ENCODE measurements at places on chromosomes 5 and 9.

DNA sequence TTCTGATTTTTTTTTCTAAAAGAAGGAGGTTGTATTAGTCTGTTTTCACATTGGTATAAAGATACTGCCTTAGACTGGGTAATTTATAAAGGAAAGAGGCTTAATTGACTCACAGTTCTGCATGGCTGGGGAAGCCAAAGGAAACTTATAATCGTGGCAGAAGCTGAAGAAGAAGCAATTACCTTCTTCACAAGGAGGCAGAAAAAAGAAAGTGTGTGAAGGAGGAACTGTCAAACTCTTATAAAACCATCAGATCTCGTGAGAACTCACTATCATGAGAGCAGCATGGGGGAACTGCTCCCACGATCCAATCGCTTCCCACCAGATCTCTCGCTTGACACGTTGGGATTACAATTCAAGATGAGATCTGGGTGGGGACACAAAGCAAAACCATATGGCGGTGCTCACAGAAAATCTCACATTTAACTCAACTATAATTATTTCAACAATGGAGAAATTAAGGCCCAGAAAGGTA, 27.1 kb downstream of the DPYSL3 start:
- DNase-seq, result no peak

- no peak for DNase-seq
Measured at GRCh38 chr5:176400382-176401156, 12.0 kb downstream of the HIGD2A start.

DNA sequence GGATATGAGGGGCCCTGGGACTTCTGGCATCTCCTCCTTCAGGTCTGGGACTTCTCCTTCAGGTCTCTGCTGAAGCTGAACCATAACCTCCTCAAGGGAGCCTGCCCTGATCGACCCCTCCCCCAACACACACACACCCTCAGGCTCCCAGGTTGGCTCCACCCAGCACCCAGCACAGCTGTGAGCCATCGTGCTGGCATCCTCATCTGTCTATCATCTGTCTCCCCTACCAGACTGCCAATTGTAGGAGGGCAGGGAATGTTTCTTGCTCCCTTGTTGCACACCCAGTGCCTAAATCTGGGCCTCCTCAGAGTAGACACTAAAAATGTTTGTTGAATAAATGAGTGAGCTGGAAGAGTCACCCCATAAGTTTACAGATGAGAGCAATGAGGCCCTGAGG, 71.4 kb downstream of the LRSAM1 start:
- no peak for DNase-seq

DNA sequence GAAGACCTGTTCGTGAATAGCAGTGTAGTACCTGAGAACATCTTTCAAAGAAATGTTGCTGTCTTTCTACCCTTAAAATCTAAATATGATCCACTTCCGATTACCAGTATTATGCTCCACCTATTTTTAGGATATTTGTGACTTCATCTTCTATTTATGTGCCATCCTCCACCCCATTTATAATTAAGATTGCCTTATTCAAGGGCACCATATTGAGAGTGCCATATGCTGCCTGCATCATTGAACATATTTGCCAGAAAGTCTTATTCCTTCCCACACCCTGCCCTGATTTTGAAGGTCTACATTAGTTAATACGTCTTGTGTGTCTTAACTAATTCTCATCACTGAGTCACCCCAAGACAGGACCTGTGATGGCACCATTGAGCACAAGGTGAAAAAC, 1076.7 kb downstream of the CDH12 start:
- no peak for DNase-seq

DNA sequence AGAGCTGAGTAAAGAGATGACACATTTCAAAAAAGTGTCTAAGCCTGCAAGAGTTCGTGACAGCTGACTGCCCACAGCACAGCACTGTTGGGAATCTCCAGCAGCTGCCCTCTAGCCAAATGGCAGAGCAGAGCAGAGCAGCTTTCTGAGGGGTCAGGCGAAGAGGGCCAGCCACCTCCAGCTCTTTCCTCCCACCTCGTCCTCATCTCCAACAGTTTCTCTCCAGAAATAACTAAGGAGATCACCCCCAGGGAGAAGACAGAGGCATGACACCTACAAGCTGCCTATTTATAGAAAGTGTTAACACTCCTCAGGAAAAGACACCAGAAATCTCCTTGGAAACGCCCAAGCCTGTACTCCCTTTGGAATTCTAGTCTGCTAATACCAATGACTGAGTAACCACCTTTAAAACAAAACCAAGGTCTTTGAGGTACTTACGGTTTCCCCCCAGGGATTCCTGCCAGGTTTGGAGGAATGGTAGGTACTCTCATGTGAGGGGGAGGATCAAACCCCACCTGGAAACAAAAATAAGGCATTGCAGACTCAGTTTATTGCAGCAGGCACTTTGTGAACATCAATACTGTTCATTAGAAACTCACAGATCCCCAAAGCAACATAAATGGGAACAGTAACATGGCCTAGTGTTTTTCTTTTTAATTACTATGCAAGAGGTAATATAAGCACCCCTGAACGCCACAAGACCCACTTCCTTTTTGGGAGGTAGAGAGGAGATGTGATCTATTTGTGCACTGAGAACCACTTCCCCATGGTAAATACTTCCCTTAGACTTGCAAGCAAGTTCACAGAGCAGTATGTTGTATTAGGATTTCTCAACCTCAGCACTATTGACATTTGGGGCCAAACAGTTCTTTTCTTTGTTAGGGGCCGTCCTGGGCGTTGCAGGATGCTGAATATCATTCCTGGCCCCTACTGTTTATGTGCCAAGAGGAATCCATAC, 79.3 kb downstream of the TLE1 start:
- no peak for DNase-seq

DNA sequence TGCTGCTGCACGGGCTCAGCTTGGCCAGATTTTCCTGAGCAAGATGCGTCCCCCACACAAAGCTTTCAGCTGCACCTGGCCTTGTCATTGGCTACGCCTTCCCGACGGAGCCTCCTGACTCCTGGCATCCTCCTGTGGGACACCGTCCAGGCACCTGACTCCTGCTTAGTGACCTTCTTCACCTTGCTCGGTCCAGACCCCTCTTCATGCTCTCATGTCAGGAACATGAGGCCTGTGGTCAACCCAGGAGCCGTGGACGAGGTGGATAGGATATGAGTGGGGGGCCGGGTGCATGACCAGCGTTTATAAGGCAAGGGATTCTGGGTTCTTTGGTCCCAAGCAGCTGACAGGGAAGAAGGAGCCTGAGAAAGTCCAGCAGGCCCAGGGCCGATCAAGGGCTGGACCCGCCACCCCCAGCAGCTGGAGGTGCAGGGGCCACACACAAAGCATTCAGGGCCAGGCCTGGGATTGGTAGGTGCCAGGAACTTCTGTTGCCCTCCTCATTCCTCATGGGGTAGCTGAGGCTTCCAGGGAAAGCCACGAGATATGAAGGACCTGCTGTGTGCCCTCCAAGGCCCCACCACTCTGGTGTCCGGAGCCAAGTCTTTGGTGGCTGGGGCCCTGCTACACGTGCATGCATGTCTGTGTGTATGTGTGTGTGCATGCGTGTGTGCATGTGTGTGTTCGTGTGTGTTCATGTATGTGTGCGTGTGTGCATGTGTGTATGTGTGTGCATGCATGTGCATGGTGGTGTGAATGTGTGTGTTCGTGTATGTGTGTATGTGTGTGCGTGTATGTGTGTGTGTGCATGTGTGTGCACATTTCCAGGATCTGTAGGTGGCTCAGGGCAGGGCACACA, 34.9 kb downstream of the SLC6A3 start:
- no peak for DNase-seq

- no peak for DNase-seq
Measured at GRCh38 chr9:79583952-79584654, 12.3 kb downstream of the TLE4 start.

- peak; percentile 83 for DNase-seq
Measured at GRCh38 chr5:151742870-151743294, 15.5 kb downstream of the ATOX1 start.

- no peak for DNase-seq
Measured at GRCh38 chr5:106698169-106698568, 972.6 kb downstream of the EFNA5 start.

DNA sequence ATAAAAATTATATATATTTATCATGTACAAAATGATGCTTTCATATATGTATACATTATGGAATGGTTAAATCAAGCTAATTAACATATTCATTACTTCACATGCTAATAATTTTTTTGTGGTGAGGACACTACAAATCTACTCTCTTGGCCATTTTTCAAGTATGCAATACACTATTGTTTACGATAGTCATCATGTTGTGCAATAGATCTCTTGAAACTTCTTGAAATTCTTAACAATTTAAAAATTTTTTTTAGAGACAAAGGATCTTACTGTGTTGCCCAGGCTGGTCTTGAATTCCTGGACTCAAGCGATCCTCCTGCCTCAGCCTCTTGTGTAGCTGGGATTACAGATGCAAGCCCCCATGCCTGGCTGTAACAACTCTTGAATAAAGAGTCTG, 45.2 kb upstream of the SHOC1 start:
- no peak for DNase-seq

DNA sequence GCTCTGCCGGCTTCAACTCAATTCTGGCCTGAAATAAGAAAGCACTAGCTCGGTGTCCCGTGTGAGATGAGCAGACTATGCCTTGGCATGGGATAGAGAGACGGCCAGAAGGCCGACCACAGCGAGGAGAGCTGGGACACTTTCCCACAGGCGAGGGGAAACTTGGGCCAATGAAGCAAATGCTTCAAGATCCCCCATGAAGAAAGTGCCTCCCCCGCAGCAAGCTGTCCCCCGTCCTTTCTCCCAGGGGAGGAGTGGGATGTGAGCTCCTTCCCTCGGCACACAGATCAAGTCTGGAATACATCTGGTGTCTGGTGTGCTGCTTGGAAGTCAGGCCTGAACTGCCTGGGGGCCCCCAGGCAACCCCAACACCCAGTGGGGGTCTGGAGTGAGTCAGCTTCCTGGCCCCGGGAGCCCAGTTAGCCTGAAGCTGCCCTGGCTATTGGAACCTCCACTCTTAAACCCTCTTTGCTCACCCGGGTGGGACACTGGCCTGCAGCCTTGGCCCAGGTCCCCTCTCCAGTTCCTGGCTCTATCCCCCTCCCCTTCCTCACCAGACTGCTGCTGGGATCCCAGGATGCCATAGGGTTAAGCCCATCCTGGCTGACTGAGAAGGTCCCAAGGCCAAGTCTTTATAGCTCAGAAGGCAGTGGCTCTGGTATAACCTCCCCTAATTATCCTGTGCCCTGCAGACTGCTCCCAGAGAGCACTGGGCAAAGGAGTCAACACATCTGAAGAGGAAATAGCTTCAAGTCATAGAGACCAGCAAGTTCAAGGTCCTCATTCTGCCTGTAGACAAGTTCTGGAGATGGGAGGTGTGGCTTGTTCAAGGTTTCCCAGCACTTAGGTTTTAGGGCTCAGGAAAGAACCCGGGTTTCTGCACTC, 205.3 kb downstream of the TTLL11 start:
- DNase-seq, result no peak

GRCh38 chr5:3339092-3339797, 256.4 kb upstream of the IRX1 start:
- no peak for DNase-seq

- DNase-seq, result no peak
Measured at GRCh38 chr5:89055015-89055694, 172.2 kb upstream of the MEF2C start.

DNA sequence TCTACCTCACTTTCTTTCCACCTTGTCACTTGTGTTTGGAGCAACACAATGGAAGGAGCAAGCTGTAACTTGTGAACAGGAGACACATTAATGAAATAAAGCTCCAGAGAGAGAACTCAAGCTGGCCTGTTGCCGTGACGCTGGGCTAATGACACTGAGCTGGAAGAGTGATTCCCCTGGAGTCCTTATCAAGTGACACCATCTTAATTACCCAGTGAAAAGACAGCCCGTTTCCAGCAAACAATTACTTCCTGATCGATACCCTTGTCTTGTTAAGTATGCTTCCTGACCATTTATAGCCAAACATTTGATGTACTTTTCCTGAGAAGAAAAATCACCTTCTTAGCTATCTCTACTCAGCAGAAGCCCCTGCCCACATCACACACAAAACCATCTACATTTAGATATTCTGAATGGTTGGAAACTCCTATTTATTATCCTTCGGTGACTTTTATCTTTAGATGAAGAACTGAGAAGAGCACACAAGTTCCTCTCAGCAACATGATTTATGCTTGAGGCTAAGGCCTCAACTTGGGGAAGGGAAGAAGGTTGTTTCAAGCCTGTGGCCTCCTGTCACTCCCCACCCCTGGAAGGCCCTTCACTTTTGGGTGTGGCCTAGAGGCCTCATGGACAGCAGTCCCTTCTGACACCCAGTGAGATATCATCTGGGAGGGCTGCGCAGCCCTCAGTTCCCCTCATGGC, 34.1 kb downstream of the CRHBP start:
- DNase-seq, result no peak

- DNase-seq, result peak; percentile 78
Measured at GRCh38 chr9:96169484-96169883, 132.5 kb downstream of the HSD17B3 start.

- DNase-seq, result no peak
Measured at GRCh38 chr5:75088648-75089047, 36.3 kb upstream of the GCNT4 start.

GRCh38 chr5:82886911-82887310, 190.3 kb downstream of the TMEM167A start:
- no peak for DNase-seq

GRCh38 chr9:127763918-127764384, 14.5 kb downstream of the SH2D3C start:
- peak; percentile 47 for DNase-seq
